NT2/D1 (cell line): ENCODE measurements at places on chromosomes 13 and 19.

DNA sequence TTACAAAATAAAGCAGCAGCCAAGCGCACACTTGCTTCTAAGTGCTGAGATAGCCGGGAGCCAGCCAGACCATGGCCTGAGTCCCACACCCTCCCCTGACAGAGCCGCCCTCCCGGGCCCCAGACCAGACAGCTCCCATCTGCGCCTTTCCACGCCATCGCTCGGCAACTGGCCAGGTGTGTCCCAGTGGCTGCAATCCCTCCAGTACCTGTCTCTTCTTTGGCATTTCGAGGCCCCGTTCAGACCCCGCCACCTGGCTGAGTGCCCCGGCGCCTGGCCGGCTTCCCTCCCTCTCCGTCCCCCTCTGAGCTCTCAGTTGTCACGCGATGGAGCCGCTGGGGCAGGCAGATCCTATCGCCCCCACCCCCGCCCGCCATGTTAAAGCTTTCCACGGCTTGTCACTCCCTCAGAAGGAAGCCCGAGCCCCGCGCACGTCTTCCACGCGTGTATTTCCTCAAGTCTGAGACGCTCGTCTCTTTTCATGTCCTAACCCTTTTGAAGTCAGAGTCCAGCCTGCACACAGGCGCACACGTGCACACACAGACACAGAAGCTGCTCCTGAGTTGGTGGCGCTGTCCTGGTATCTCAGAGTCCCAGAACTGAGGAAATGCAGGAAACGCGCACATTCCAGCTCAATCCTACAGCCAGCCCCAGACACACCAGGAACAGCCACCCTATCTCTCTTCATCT, 7.9 kb downstream of the MLLT1 start:
- DNase-seq, result no peak

- no peak for DNase-seq
Observed at GRCh38 chr19:50669302-50670101, 20.3 kb downstream of the C19orf81 start.

DNA sequence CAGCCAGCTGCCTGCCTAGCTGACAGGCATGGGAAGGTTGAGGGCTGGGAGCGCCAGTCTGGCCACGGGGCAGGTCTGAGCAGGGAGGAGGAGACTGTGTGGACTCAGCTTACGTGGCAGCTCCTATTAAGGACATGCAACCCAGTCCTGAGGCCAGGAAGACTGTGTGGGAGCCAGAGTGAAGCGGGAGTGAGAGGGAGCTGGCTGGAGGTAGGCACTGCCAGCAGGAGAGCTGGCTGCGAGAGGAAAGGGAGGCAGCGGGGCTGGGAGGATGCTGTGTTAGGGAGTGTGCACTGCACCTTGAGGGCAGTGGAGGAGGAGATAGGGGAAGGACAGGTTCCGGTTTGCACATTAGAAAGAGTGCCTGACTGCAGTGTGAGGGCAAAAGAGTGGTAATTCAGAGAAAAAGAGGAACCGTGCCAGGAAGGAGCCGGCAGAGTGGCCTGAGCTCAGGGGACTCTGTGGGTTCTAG, 99.2 kb downstream of the SLC7A1 start:
- no peak for DNase-seq

DNA sequence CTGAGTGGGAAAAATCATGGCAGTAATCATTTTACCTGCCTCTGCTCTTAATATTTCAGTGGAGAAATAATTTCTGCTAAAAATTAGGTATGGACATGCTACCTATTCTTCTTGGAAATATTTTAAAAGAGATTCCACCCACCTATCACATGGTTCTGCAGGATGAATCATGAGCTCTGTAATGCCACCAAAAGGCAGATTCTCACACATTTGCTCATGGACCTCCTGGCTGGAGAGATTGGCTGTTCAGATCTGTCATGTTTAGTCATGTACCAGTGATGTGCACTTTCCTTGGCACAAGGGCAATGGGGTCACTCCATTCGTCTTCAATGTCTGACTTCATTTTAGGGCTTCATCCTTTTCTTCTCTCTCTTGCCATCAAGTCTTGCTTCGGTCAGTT, 101.8 kb upstream of the MBNL2 start:
- no peak for DNase-seq

DNA sequence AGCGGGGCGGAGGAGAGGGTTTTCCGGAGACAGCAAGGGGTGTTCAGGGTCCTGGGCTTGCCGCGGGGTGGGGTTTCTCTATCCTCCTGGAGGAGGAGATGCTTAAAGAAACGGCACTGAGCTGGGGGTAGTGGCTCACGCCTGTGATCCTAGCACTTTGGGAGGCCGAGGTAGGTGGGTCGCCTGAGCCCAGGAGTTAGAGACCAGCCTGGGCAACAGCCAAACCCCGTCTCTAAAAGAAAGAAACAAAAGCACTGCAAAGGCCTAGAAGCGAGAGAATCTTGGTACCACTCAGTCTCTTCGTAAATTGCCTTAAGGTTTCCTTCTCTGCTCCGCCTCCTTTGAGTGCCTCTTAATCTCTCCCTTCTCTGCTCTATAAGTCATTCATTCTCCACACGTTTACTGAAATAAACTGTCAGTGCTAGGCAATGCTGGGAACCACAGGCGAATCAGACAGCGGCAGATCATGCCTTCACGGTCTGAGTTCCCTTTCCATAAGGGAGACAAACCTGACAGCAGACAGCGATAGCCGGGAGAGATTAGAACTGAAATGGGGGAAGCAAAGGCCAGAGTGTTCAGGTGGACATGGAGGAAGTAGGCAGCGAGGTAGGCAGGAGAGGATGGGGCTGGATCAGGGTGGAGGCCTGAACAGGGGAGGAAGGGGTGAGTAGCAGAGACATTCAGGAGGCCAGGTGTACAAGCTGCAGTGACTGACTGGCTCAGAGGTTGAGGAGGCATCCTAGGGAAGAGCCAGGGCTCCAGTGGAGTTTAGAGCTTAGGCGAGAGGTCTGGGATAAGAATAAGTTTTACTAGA, 580 bp downstream of the EIF3K start:
- no peak for DNase-seq
